ENCODE measurements at places on chromosomes 13 and 19. TPM values are rescaled to one million over a fixed set of nuclear protein-coding genes. Genes with fewer than 3 reads are reported as not detected.
A peak's percentile ranks its signal among the peaks of the same experiment; 100 is the strongest.

GRCh38 chr19:52735734-52736133, 890 bp upstream of the ZNF611 start:
- peak overlapping the region; percentile 85 for H3K4me3 ChIP-seq
- peak; percentile 83 for DNase-seq
- peak overlapping the region; percentile 95 for H3K27ac ChIP-seq
- H3K27me3 ChIP-seq = no peaks in the 10 kb centered on the region
- no peaks in the 10 kb centered on the region for H3K4me1 ChIP-seq

GRCh38 chr19:35959040-35959967, 23.1 kb downstream of the LRFN3 start:
- peaks cover 7% of the 10 kb centered on the region for H3K4me1 ChIP-seq
- H3K27me3 ChIP-seq = peaks cover 47% of the 10 kb centered on the region
- peak overlapping the region; percentile 24 for H3K27ac ChIP-seq
- peak; percentile 83 for DNase-seq

- no peak overlapping the region for H3K27ac ChIP-seq
- no peak overlapping the region for H3K4me3 ChIP-seq
- H3K36me3 ChIP-seq = no peaks in the 10 kb centered on the region
- no peaks in the 10 kb centered on the region for H3K27me3 ChIP-seq
- no peak for DNase-seq
Observed at GRCh38 chr13:79671420-79671819, 190.5 kb downstream of the NDFIP2 start.

- no peak overlapping the region for H3K4me3 ChIP-seq
- no peaks in the 10 kb centered on the region for H3K27me3 ChIP-seq
- H3K4me1 ChIP-seq = peaks cover 5% of the 10 kb centered on the region
- H3K36me3 ChIP-seq = peaks cover 48% of the 10 kb centered on the region
- no peak overlapping the region for H3K27ac ChIP-seq
Observed at GRCh38 chr13:97354808-97355207, 79.2 kb upstream of the RAP2A start.

- peaks cover 6% of the 10 kb centered on the region for H3K4me1 ChIP-seq
- no peak within 1 kb of the TSS for H3K27ac ChIP-seq
- no peaks in the 10 kb centered on the region for H3K36me3 ChIP-seq
Observed at GRCh38 chr19:55208880-55209692, at the start of gene PTPRH. PTPRH (minus strand) TSS chr19:55209501; CDS start chr19:55209433, 68 bp downstream.

GRCh38 chr13:94331281-94331680, 148.2 kb downstream of the DCT start:
- H3K27me3 ChIP-seq = no peaks in the 10 kb centered on the region
- H3K4me3 ChIP-seq = no peak overlapping the region
- H3K4me1 ChIP-seq = peaks cover 7% of the 10 kb centered on the region
- no peaks in the 10 kb centered on the region for H3K36me3 ChIP-seq

- DNase-seq = no peak
- peaks cover 22% of the 10 kb centered on the region for H3K27me3 ChIP-seq
- no peak overlapping the region for H3K27ac ChIP-seq
- no peak overlapping the region for H3K4me3 ChIP-seq
Observed at GRCh38 chr13:57624565-57625435, 6.7 kb upstream of the PCDH17 start.

DNA sequence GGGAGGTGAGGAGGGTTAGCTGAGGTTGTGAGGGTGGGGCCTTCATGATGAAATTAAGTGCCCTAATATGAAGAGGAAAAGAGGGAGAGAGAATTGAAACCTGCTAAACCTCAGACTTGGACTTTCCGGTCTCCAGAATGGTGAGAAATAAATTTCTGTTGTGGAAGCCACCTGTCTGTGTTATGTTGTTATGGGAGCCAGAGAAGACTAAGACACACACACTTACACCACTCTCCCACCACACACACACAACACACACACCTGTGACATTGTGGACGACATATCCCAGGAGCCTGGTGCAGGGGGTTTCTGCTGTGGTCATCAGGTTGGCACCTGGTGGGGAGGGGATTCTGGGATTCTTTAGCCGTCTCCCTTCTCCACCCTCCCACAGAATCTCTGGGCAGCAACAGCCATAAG, 14.0 kb downstream of the KLK4 start:
- no peak overlapping the region for H3K27ac ChIP-seq
- no peak overlapping the region for H3K4me3 ChIP-seq
- peaks cover 24% of the 10 kb centered on the region for H3K27me3 ChIP-seq

DNA sequence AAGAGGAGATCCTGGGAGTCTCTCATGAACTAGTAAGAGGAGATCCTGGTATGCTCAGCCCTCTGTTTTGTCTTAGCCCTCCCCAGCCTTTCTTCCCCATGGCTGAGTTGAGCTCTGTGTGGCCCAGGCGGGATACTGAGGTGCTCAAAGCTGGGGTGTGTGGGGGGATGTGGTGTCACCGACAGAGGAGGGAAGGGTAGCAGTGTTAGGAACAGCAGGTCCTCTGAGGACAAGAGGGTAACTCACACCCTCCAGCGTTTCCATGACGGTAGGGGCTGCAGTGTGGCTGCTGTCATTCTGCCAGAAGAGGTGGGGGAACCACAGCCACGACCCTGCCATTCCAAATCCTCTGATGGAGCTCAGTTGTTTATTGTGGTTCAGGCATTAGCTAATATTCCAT, 691 bp downstream of the KIR2DL4 start:
- no peak overlapping the region for H3K27ac ChIP-seq
- DNase-seq = no peak
- H3K27me3 ChIP-seq = no peaks in the 10 kb centered on the region
- H3K4me1 ChIP-seq = no peaks in the 10 kb centered on the region
- no peaks in the 10 kb centered on the region for H3K36me3 ChIP-seq

Gene CEACAM3
- total RNA-seq = 4.3 TPM

GRCh38 chr19:56508290-56508778, 679 bp downstream of the ZNF471 start:
- H3K36me3 ChIP-seq = no peaks in the 10 kb centered on the region
- H3K27ac ChIP-seq = peak overlapping the region; percentile 91
- DNase-seq = no peak
- no peaks in the 10 kb centered on the region for H3K27me3 ChIP-seq
- peak overlapping the region; percentile 62 for H3K4me3 ChIP-seq

Gene SH2D3A
- 21.2 TPM for total RNA-seq

Gene ZNF835
- total RNA-seq = 3.0 TPM

Gene KLF5
- 46.6 TPM for total RNA-seq

Gene ANGPTL8
- total RNA-seq = not detected

Gene C19orf81
- total RNA-seq = 5.2 TPM

Gene SLC8A2
- total RNA-seq = 0.27 TPM

GRCh38 chr19:33950091-33950750, 153.6 kb downstream of the KCTD15 start:
- no peak overlapping the region for H3K4me3 ChIP-seq
- no peak overlapping the region for H3K27ac ChIP-seq
- DNase-seq = no peak
- no peaks in the 10 kb centered on the region for H3K27me3 ChIP-seq

DNA sequence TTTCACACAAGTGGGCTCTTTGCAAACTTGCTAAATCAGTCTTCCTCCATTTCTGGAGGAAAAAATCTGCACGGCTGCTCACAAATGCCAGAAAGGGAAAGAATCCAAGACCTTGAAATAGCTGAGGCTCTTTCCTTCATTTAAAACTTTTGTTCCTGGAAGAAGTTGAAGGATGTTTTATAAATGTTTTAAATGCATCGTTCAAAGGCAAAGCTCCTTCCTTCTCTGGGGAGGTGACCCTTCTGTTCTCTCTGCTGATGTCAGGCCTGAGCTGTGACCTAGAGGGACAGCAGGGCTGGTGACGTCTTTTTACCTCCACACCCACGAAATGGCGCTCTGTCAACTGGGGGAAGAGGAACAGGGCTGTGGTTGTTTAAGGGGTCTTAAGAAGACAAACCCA, 376.4 kb upstream of the ZNF507 start:
- H3K36me3 ChIP-seq = no peaks in the 10 kb centered on the region
- no peaks in the 10 kb centered on the region for H3K27me3 ChIP-seq
- no peak for DNase-seq
- peaks cover 11% of the 10 kb centered on the region for H3K4me1 ChIP-seq

GRCh38 chr19:11088506-11089253, 583 bp upstream of the LDLR start:
- no peaks in the 10 kb centered on the region for H3K36me3 ChIP-seq
- peak overlapping the region; percentile 98 for H3K27ac ChIP-seq
- peak overlapping the region; percentile 69 for H3K4me3 ChIP-seq
- peaks cover 62% of the 10 kb centered on the region for H3K4me1 ChIP-seq

Gene ADAMTSL5
- total RNA-seq = 3.3 TPM

DNA sequence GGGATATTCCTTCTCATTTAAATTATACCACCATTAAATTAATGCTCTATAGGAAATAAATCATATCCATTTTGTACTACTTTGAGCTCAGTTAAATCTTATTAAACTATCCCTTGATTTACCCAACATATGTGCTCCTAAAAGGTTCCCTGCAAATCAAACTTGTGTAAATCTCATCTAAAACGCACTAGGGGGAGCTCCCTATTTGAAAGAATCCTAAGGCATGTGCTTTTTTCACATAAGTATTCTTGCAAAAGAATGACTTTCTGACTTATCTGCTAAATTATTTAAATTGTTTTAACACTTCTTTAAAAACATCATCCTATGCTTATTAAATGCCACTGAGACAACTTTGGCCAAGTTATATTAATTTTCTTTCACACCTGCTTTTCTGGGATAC, 7.9 kb downstream of the INTS6 start:
- H3K27me3 ChIP-seq = no peaks in the 10 kb centered on the region
- DNase-seq = no peak
- H3K4me1 ChIP-seq = no peaks in the 10 kb centered on the region
- H3K27ac ChIP-seq = no peak overlapping the region
- H3K36me3 ChIP-seq = peaks cover 13% of the 10 kb centered on the region

Gene TPTE2
- total RNA-seq = not detected

GRCh38 chr19:41974652-41975051, 15.5 kb upstream of the RABAC1 start:
- H3K27me3 ChIP-seq = no peaks in the 10 kb centered on the region
- no peaks in the 10 kb centered on the region for H3K36me3 ChIP-seq
- H3K27ac ChIP-seq = no peak overlapping the region
- H3K4me1 ChIP-seq = no peaks in the 10 kb centered on the region
- DNase-seq = no peak

DNA sequence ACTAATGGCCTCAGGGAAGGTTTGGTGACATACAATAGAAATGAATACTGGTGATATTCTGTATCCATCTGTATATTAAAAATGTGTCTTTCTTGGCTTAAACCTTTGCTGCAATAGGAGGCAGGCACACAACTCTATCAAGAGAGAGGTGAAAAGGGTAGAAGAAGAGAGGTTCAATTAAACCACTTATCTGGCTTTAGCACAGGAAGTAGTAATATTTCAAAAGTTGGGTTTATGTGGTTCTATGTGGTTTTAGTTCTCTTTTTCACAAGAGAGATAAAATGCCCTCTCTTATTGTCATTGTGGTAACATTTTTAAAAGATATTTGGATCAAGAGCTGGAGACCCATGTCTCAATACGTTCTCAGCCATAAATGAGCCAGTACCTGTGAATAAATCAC, 146.2 kb upstream of the FNDC3A start:
- no peaks in the 10 kb centered on the region for H3K36me3 ChIP-seq
- no peak overlapping the region for H3K27ac ChIP-seq
- no peak overlapping the region for H3K4me3 ChIP-seq
- no peaks in the 10 kb centered on the region for H3K4me1 ChIP-seq
- DNase-seq = no peak
- no peaks in the 10 kb centered on the region for H3K27me3 ChIP-seq

Measured in lower lobe of right lung (tissue), 2 donors.